IPS-NIHi11 (cell line): ENCODE measurements at places on chromosomes 7 and 10.

GRCh38 chr7:154242709-154243108 is 190.5 kb downstream of the DPP6 start:
- no peak for DNase-seq

- no peak for DNase-seq
Measured at GRCh38 chr10:120805014-120805812, 45.9 kb upstream of the WDR11 start.

DNA sequence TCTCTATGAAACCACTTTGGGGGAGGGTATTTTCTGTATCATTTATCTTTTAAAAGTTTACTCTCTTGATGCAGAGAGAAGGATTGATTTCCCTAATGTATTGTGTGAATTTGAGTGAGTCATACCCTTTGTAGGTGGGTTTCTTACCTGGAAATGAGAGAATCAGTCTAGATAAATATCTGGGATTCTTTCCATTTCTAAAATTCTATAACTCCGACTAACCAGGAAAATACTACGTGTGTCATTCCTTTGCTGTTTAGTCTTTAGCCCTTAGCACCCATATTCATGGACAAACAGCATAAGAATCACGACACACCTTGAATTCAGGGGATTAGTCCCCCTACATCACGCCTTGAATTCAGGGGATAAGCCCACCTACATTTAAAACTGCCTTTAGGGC is 139.1 kb downstream of the GATA3 start:
- no peak for DNase-seq

GRCh38 chr10:131937836-131938235 is 37.0 kb downstream of the PPP2R2D start:
- no peak for DNase-seq

- no peak for DNase-seq
Measured at GRCh38 chr10:5546891-5547680, 22.3 kb downstream of the CALML3 start.

DNA sequence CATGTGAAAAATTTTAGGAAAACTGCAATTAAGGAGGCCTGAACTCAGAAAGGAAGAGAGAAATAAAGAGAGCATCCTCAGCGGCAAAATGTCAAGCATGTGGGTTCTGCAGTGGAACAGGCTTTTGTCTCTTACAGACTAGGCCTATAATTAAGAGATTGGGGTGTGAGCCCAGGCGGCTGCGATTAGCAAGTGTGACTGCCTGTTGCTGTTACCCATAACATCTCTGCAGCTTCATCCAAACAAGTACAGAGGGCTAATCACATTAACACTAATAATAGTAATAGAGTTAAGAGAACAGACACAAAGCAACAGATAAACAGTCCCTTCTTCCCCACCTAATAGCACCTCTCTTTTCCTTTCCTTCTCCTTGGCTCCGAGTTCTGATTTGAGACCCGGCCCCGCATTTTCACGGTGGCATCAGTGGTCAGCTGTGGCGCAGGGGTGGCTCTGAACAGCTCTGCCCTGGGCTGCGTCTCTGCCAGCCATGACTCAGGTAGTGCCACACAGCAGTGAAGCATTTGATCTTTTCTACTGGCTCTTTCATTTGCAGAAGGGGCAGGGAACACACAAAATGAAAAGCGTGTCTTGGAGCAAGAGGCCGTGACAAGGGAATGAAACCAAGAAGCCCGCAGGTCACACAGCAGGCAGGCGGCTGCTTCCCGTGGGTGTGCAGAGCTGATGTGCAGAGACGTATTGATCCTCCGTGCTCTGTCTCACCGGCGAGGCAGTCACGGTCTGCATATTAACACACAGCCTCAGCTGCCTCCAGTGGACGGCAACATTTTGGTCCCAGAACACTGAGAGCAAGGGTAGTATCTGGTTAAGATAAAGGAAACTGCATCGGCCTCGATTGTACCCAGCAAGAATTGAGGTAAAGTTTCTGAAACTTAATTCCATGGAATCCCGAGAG is 103.1 kb downstream of the KLF6 start:
- no peak for DNase-seq

- DNase-seq: no peak
Measured at GRCh38 chr10:48439031-48439430, 132.6 kb downstream of the MAPK8 start.

DNA sequence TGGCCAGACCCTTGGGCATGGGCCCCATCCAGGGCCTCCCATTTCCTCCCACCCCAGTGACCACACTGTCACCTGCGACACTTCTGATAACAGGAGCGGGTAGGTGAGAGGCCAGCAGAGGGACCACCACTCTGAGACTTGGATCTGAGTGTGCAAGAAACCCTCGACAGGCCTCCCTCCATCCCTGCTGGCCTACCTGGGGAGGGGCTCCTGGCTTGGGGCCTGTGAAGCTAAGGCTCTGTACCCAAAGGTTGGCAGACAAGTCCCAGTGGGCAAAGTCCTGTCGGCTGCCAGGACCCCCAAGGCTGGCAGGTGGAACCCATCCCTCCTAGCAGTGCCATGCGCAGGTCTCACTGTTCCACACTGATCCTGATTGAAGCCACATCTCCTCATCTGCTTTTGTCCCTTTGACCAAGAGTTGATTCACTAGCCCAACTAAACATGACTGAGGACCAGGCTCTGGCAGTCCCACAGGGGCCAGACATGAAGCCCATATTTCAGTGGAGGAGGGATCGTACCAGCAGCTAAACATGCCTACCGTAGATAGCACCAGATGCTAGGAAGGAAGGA is 1.2 kb upstream of the PGAM2 start:
- DNase-seq: no peak

GRCh38 chr7:30612658-30613265 is 18.1 kb downstream of the GARS1 start:
- no peak for DNase-seq

- DNase-seq: no peak
Measured at GRCh38 chr10:20618011-20618547, 279.0 kb downstream of the NEBL start.

GRCh38 chr7:76315364-76315763 is 12.9 kb downstream of the HSPB1 start:
- no peak for DNase-seq

GRCh38 chr7:71015252-71015900 is 116.6 kb upstream of the GALNT17 start:
- no peak for DNase-seq

GRCh38 chr7:16465469-16466361 is at the start of gene SOSTDC1:
Gene SOSTDC1 (minus strand): TSS chr7:16465738. CDS start chr7:16465668, 70 bp downstream.
- peak; percentile 37 for DNase-seq

GRCh38 chr7:2551418-2551817 is 3.9 kb downstream of the BRAT1 start:
- no peak for DNase-seq

DNA sequence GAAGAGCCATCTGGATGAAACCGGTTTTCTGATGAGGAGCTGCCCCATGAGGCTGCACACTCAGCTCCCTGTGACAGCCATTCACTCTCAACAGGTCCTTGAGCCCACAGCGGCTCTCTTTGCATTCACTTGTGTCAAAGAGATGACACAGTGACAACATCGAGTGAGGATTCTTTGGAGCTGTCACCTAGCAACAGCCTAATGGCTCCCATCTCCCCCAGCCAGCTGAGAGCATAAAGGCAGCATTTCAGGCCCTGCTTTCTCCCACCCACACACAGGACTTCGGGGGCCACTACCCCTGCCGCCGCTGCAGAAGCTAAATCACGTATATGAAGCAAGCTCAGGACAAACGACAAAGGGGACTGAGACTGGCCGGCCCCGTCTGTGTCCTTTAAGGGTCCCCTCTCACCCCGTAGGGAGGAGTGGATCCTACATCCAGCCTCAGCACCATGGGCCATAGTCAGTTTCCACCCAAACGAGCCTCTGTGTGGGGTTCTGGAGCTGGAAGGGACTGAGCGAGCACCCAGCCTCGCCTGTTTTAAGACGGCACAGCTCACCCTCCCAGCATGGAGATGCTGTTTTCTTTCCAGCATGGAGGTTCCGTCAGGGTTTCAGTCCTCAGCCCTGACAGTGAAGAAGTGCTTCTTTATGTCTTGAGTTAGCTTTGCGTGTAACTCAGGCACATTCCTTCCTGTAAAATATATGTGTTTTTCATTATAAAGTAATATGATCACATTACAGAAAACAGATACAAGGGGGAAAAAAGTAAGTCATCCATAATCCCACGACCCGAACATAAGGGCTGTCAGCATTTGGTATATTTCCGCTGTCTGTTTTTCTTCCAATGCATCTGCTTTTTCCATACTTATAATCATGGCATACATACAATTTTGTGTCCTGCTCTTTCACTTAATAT is 4.9 kb downstream of the CPA4 start:
- no peak for DNase-seq

DNA sequence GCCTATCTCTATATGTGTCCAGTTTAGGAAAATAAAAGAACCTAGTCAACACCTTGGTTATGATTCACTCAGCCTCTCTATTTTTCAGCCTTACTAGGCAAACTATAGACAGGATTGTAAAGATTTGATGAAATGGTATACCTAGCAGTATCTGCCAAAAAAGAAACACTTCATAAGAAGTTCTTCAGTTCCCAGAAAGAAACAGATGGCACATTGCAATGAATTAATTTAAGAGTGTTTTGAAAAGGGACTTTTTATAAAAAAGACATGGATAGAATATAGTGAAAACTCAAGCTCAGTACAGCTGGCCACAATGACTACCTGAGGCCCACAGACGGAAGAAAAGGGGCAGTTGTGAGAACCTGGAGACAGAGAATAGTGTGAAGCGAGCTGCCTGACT is 40.6 kb upstream of the RTKN2 start:
- no peak for DNase-seq

DNA sequence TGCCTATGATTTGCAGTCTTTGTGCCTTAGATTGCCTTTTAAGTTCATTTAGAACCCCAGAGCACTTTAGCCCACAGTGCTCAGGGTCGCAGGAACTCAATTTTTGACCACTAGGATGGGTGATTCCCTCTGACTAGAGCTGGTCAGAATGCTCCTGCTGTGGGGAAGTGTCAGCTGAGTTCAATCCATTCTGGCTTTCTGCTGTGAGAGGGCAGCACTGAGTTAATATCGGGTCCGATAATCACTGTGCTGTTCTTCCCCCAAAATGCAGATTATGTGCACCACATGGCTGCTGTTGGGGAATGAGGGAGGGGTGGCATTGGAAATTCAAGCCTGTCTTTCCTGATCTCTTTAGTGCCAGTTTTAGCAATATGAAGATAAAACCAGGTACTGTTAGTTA is 886.4 kb downstream of the DNAJB9 start:
- peak; percentile 29 for DNase-seq

DNA sequence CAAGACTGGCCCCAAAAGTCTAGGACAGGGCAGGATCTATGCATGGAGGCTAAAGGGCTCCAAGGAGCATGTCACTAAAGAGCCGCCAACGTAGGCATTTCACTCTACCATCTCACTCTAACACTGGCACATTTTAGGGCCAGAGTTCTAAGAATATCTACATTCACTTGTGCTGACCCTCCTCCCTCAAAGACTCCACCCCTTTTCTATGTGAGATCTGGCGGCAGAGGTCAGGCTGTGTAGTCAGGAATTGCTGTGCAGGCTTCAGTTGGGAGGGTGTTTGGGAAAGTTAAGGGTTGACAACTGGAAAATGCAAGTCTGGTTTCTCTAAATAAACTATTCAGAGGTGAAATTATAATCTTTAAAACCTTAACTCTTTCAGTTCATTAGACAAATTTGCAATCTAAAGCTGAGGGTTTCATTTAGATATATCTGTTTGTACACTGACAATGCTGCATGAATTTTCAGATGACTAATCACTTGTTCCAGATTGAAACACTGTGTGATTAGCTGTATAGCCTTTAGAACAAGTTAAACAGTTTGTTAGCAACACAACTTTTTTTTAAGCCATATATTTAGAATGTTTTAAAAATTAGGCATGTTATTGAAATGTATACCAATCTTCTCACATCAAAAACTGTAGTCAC is 18.2 kb downstream of the LMOD2 start:
- no peak for DNase-seq

DNA sequence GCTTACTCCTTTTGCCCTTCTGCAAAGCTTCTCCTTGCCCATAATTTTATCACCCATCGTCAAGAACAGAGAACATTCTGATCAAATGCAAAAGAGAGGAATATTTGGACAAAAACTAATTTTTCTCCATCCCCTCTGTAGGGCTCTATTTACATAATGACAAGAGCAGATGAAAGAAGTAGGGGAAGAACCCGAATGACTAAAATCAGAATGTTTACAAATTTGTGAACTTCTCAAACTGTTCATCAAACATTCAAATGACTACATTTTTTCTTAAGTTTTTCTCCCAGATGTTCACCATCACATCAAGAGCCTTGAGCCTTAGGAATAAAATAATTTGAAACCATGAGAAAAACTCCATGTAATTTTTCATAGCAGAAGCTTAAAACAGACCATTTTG is 119.4 kb downstream of the DGKI start:
- DNase-seq: no peak

- no peak for DNase-seq
Measured at GRCh38 chr10:1461016-1461415, 276.3 kb downstream of the ADARB2 start.

DNA sequence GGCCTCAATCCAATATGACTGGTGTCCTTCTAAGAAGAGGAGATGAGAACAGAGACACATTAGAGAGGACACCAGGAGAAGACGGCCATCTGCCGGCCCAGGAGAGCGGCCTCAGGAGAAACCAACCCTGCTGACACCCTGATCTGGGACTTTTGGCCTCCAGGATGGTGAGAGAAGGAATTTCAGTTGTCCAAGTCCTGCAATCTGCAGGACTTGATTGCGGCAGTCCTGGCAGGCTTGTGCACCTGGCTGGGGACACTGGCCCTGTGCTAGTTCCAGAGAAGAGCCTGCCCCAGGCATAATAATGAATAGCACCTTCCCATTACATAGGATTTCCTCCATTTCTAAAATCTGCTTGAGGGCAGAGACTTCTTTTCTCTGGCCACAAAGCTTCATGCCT is 409.9 kb upstream of the SHH start:
- no peak for DNase-seq

GRCh38 chr7:82605247-82605864 is 161.8 kb upstream of the CACNA2D1 start:
- peak; percentile 45 for DNase-seq

DNA sequence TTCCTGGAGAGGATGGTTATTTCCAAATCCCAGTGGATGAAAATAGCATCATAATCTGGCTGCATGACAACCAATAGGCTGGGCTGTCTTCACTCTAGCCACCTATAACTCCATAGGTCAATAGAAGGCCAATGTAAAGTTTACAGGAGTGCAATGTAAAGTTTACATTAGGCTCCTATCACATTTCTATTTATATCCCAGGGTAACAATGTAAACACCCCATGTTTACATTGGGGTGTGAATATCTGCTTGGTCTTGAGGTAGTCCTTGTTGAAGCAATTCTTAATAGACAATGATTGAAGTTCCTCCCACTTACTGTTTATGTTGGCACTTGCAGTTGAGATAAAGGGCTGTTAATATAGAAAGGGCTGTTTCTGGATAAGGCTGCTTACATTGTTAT is 21.5 kb downstream of the CH25H start:
- no peak for DNase-seq

- no peak for DNase-seq
Measured at GRCh38 chr7:132394283-132395198, 181.7 kb downstream of the PLXNA4 start.

GRCh38 chr7:112404321-112404720 is 45.9 kb upstream of the IFRD1 start:
- DNase-seq: no peak

GRCh38 chr7:18861514-18862118 is 255.8 kb downstream of the TWIST1 start:
- DNase-seq: no peak
